Activated naive CD8-positive, alpha-beta T cell treated with anti-CD3 and anti-CD28 coated beads, Interleukin-2, amount 10 ng/mL, durations not matched to agents 7 days and 5 days (primary cell): ENCODE measurements at places on chromosomes 7 and 10. TPM values are rescaled to one million over a fixed set of nuclear protein-coding genes. Genes with fewer than 3 reads are reported as not detected.

Gene JCAD
- 0.20 TPM for total RNA-seq

Gene MBL2
- total RNA-seq: not detected

Gene ATOH7
- total RNA-seq: not detected

Gene H2BK1
- total RNA-seq: 2.2 TPM

Gene RBP3
- not detected for total RNA-seq

Gene NPC1L1
- not detected for total RNA-seq

Gene KCNIP2
- total RNA-seq: 4.1 TPM

Gene CRHR2
- not detected for total RNA-seq

Gene MNX1
- not detected for total RNA-seq

Gene LEP
- total RNA-seq: not detected

Gene TDRD1
- 0.20 TPM for total RNA-seq

Gene POLR3A
- 20.2 TPM for total RNA-seq

Gene SLC18A2
- 0.17 TPM for total RNA-seq

Gene NKX2-3
- total RNA-seq: not detected

Gene C1QL3
- total RNA-seq: not detected

Gene CACUL1
- total RNA-seq: 26.3 TPM

Gene ELAPOR2
- 2.9 TPM for total RNA-seq

Gene FZD1
- total RNA-seq: 0.06 TPM

Gene POMZP3
- total RNA-seq: 12.7 TPM

Gene OR2A14
- not detected for total RNA-seq

Gene ITIH2
- not detected for total RNA-seq

Gene CUL1
- 53.1 TPM for total RNA-seq

Gene PILRA
- total RNA-seq: 5.1 TPM

Gene ANKRD7
- total RNA-seq: 1.2 TPM

Gene OR2A5
- not detected for total RNA-seq

Gene ATG9B
- total RNA-seq: 11.1 TPM

Gene SPOCK2
- 370 TPM for total RNA-seq

Gene NUTM2B
- total RNA-seq: 1.6 TPM

Gene AKR1C4
- total RNA-seq: not detected

Gene ZNF736
- 39.6 TPM for total RNA-seq

Gene HTRA1
- total RNA-seq: not detected

Gene EVX1
- not detected for total RNA-seq

Gene GPR15LG
- total RNA-seq: not detected
